ENCODE measurements at places on chromosomes 7 and 10. TPM values are rescaled to one million over a fixed set of nuclear protein-coding genes. Genes with fewer than 3 reads are reported as not detected.

GRCh38 chr7:137753067-137753466 is 93.7 kb downstream of the DGKI start:
- no peak overlapping the region for H3K4me3 ChIP-seq
- no peaks in the 10 kb centered on the region for H3K36me3 ChIP-seq
- no peaks in the 10 kb centered on the region for H3K4me1 ChIP-seq
- H3K27ac ChIP-seq = no peak overlapping the region
- DNase-seq = no peak
- peaks cover 27% of the 10 kb centered on the region for H3K27me3 ChIP-seq

The BHLHA15 gene
- polyA plus RNA-seq = 0.47 TPM

The SRRM3 gene
- polyA plus RNA-seq = not detected

The HOXA3 gene
- polyA plus RNA-seq = not detected

The MINDY4 gene
- polyA plus RNA-seq = 0.84 TPM

The ZC3HAV1L gene
- not detected for polyA plus RNA-seq

The SFMBT2 gene
- 6.7 TPM for polyA plus RNA-seq

DNA sequence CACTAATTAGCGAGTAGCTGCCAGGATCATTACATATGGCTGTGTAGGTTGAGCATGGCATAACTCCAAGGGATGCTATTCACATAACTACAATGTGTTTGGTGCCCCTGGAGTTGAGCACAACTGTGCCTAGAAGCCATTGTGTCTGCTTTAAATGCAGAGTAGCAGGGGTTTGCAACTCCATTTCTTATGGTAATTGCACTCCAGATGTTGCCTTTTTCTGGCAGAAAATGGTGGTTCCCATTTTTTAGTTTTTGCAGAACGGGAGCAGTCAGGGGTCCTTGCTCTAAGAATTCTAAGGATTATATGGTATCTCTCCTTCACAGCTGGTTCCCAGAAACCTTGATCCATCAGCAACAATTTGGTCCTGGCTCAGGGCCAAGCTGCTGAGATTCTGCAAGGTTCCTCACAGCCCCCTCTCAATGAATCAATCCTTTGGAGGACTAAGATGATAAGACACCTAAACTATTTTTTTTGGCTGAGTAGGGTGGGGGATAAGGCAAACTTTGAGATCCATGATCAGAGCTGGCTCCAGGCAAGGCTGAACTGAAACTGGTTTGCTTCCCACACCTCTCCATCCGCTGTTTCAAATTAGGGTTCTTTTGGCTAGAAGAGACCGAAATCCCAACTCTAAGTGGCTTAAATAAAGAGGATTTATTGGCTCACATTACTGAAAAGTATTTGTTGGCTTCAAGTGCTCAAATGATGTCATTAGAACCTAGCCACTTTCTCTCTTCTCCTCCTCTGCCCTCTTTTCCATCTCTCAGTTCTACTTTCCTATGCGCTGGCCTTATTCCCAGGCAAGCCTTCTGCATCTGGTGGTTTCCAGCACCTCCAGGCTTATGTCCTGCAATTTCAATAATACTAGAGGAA is 97.5 kb upstream of the CCDC6 start:
- no peaks in the 10 kb centered on the region for H3K4me1 ChIP-seq
- no peaks in the 10 kb centered on the region for H3K36me3 ChIP-seq
- H3K27me3 ChIP-seq = no peaks in the 10 kb centered on the region
- no peak overlapping the region for H3K4me3 ChIP-seq
- DNase-seq = no peak

The HSPA12A gene
- not detected for polyA plus RNA-seq

DNA sequence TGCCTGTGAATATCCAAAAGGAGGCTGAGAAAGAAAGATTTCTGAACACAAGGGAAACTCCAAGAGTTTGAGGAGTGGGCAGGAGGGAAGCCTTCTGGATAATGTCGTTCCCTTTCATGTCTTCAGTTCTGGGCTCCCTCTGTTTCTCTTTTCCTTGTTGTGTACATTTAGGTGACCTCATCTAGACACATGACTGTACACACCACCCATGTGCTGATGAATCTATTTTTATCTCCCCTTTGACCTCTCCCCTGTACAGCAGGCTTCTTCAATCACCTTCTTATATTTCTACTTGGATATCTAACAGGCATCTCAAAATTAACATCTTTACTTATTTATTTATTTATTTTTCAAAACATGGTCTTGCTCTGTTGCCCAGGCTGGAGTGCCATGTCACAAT is 363.1 kb downstream of the GATA3 start:
- no peak overlapping the region for H3K4me3 ChIP-seq
- no peaks in the 10 kb centered on the region for H3K27me3 ChIP-seq
- H3K4me1 ChIP-seq = peaks cover 22% of the 10 kb centered on the region
- DNase-seq = no peak
- H3K27ac ChIP-seq = no peak overlapping the region

GRCh38 chr7:138097064-138097741 is 20.9 kb downstream of the AKR1D1 start:
- no peak for DNase-seq
- no peaks in the 10 kb centered on the region for H3K36me3 ChIP-seq
- no peak overlapping the region for H3K4me3 ChIP-seq
- peaks cover 12% of the 10 kb centered on the region for H3K27me3 ChIP-seq

DNA sequence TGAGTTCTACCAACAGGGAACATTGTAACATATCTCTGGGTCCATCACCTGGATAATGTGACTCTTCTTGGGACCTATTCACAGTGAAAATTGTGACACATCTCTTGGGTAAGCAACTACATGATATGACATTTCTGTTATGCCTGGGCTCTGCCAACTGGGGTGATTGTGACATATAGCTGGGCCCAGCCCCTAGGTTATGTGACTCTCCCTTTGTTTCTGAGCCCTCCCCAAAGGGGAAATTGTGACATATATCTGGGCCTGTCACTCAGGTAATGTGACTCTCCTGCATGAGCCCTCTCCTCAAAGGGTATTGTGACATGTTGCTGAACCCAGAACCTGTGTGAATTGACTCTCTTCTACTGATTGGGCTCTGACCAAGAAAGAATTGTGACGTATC is 22.4 kb upstream of the ZNF107 start:
- no peak for DNase-seq
- no peaks in the 10 kb centered on the region for H3K4me1 ChIP-seq
- no peak overlapping the region for H3K4me3 ChIP-seq
- no peaks in the 10 kb centered on the region for H3K27me3 ChIP-seq
- no peak overlapping the region for H3K27ac ChIP-seq
- H3K36me3 ChIP-seq = no peaks in the 10 kb centered on the region

GRCh38 chr10:102600816-102601215 is 43.5 kb upstream of the TRIM8 start:
- peaks cover 55% of the 10 kb centered on the region for H3K36me3 ChIP-seq
- no peak for DNase-seq
- no peak overlapping the region for H3K27ac ChIP-seq
- no peaks in the 10 kb centered on the region for H3K27me3 ChIP-seq
- H3K4me1 ChIP-seq = no peaks in the 10 kb centered on the region

The ZDHHC4 gene
- polyA plus RNA-seq = 78.9 TPM

DNA sequence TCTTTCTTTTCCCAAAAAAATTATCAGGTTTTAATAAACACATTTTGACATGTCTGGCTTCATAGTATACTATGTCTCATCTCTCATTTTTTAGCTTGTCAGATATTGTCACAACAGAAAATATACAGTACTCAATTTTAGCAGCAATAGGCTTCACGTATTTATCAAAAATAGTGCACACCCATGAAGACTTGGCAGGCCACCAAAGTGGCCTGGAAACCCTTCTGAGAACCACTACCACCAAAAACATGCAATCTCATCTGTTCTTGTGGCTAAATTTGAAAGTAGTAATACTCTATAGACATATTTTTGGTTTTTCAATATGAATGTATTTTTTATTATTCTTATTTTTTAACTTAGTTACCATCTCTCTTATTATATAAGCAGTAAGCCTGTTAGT is 1094.5 kb upstream of the LRRN3 start:
- H3K36me3 ChIP-seq = no peaks in the 10 kb centered on the region
- no peak overlapping the region for H3K27ac ChIP-seq
- H3K4me1 ChIP-seq = no peaks in the 10 kb centered on the region
- no peaks in the 10 kb centered on the region for H3K27me3 ChIP-seq
- DNase-seq = no peak
- H3K4me3 ChIP-seq = no peak overlapping the region

All from naive thymus-derived CD8-positive, alpha-beta T cell (primary cell).